ENCODE measurements at places on chromosomes 3 and 15.

GRCh38 chr15:58951388-58952007 lies 18.0 kb upstream of the SLTM start:
- no peak for DNase-seq

GRCh38 chr3:128313071-128313725 lies 153.5 kb downstream of the DNAJB8 start:
- no peak for DNase-seq

DNA sequence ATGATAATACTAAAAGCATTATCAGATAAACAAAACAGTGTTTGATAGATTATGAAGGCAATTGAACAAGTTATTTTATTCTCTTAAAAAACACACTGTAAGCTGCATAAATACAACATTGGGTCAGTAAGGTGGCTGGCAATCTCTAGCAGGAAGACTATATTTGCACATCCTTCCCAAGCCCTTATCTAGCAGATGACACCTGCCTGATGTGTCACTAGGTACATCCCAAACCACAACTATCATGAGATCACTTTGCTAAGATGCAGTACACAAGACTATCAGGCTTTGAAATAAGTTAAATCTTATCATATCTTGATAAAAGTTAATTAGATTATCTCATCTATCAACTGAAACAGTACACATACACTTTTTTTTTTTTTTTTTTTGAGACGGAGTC lies 417.4 kb downstream of the MECOM start:
- no peak for DNase-seq

GRCh38 chr15:71390096-71390495 lies 274.8 kb downstream of the THSD4 start:
- DNase-seq = no peak

DNA sequence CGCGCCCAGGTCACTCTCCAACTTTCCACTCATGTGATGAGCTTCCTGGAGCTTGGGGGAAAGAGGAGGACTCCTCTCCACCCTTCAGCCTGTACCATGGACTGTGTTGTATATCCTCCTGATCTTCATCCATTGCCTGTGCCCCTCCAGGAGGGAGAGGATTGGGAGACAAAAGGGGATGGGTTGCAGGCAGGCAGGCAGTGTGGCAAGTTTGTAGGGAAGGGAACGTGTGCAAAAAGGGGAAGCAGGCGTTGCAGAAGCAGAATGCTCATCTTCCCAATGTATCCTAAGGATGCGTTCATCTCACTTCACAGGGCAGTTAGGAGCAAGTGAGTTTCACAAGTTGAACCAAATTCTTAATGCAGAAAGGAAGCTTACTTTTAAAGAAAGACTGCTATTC lies 28.1 kb upstream of the GHSR start:
- no peak for DNase-seq

DNA sequence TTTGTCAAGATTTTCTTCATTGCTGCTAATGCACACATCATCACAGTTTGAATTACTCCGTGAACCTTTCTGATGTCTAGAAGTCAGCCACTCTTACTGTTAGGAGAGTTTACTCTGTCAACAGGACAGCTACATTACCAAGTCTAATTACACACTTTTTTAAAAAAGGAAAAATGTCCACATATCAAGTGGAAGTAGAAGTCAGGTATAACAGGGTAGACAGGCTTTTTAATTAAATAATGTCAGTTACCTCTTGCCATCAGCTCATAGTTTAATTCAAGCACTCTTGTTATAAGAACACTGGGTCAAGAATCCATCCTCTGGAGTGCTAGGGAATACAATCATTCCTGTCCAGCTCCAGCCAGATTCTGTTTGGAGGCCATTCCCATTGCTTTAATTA lies 232.8 kb downstream of the TAFA4 start:
- DNase-seq = no peak

DNA sequence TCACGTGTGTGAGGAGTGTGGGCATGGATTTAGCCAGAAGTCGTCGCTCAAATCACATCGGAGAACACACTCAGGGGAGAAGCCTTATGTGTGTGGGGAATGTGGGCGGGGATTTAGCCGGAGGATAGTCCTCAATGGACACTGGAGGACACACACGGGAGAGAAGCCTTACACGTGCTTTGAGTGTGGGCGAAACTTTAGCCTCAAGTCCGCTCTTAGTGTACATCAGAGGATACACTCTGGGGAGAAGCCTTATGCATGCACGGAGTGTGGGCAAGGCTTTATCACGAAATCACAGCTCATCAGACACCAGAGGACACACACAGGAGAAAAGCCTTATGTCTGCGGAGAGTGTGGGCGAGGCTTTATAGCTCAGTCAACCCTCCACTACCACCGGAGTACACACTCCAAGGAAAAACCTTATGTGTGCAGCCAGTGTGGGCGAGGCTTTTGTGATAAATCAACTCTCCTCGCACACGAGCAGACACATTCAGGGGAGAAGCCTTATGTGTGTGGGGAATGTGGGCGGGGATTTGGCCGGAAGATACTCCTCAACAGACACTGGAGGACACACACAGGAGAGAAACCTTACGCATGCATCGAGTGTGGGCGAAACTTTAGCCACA lies 28.1 kb downstream of the ZNF589 start:
- peak; percentile 21 for DNase-seq

GRCh38 chr3:155110996-155111901 lies 31.1 kb downstream of the MME start:
- DNase-seq = no peak
